ENCODE measurements at places on chromosomes 16 and 17. TPM values are rescaled to one million over a fixed set of nuclear protein-coding genes. Genes with fewer than 3 reads are reported as not detected.

DNA sequence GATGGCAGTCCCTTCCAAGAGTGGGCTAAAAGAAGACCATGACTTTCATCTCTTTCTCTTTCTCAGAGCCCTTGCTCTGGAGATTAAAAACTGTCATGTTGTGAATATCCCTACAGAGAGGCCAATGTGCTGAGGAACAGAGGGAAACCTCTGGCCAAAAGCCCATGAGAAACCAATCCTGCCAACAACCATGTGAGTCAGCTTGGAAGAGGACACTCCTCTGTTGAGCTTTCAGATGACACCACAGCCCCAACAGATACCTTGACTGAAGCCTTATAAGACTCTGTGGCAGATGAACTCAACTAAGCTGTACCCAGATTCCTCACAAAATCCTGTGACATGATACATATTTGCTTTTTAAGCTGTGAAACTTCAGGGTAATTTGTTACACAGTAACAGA lies 19.6 kb downstream of the CPPED1 start:
- no peak for DNase-seq

DNA sequence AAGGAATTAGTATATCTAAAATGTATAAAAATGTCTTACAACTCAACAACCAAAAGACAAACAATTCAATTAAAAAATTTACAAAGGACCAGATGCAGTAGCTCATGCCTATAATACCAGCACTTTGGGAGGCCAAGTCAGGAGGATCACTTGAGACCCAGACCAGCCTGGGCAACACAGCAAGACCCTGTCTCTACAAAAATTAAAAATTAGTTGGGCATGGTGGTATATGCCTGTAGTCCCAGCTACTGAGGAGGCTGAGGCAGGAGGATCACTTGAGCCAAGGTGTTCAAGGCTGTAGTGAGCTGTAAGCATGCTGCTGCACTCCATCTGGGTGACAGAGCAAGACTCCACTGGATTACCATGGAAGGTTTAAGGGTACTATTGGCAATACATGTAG lies 33.8 kb downstream of the ZNRF1 start:
- no peak for DNase-seq

DNA sequence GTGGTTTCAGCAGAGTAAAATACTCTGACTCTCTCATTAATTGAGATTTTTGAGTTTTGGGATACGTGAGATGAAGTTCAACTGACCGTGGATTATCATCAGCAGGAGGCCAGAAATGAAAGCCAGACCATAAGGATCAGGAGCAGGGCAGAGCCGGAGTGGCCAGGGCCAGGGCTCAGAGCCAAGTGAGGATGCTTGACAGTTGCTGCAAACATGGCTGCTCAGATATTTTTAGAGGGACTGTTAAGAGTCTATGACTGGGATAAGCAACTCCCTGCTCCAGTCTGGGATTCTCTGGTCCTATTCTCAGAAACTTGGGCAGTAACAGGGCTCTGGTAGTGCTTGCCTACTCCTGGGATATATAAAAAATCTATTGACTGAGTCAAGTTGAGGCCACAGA lies 17.6 kb upstream of the CDH13 start:
- DNase-seq, result no peak

GRCh38 chr17:57004944-57005579 lies 27.1 kb downstream of the SCPEP1 start:
- no peak for DNase-seq

DNA sequence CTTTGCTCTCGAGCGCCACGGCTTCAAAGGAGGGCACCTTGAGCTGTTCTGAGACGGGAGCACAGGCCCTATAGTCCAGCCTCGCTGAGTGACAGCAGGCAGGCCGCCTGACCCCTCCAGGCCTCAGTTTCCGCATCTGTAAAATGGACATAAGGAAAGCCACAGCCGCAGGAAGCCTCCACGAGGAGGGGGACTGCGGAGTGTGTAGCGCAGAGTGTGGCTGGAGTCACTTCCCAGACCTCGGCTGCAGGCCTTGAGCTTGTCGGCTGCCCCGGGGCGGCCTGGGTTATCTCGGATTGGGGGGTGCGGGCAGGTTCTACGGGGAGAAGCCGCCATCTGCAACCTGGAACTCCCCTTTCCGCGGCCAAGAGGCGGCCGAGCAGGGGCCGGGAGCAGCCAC lies 40.8 kb downstream of the ZFPM1 start:
- DNase-seq, result no peak

- no peak for DNase-seq
These were observed 163.4 kb upstream of the ERCC4 start for GRCh38 chr16:13756411-13757140.

- no peak for DNase-seq
These were observed 5.5 kb downstream of the MRPL28 start for GRCh38 chr16:364595-365491.

The TP53 gene
- 36.1 TPM for total RNA-seq

The SYNGR2 gene
- 55.9 TPM for total RNA-seq
